Progenitor cell of endocrine pancreas (in vitro differentiated cells): ENCODE measurements at places on chromosomes 7 and 10.

GRCh38 chr10:101120884-101121653 is 10.0 kb upstream of the TLX1 start:
- DNase-seq: no peak

- DNase-seq: no peak
These were observed 170.0 kb downstream of the SLC25A13 start for GRCh38 chr7:96151889-96152288.

DNA sequence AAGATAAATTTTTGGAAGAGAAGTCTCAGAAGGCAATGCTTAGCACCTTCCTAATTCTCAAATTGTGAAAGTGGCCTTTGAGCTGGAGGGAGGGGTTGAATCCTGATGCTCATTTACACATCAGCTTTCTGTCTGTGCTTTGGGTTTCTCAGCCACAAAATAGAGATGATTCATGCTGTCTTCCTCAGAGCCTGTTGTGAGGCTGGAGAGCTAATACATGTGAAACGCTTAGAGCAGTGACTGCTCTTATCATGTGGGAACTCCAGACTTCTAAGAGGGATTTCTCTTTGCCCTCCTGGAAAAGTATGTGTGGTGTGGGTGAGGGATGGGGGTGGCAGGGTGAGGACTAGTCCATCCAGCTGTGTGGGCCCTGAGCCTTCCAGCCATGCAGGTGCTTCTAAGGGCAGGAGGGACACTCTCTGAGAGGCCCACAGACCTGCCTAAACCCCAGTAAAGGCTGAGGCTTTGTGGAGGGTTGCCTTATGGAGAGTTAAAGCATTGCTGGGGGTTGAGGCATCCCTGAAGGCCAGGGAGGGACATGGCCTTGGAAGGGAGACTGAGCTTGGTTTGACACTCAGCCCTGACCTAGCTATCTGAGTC is 4.8 kb upstream of the EVX1 start:
- DNase-seq: no peak

DNA sequence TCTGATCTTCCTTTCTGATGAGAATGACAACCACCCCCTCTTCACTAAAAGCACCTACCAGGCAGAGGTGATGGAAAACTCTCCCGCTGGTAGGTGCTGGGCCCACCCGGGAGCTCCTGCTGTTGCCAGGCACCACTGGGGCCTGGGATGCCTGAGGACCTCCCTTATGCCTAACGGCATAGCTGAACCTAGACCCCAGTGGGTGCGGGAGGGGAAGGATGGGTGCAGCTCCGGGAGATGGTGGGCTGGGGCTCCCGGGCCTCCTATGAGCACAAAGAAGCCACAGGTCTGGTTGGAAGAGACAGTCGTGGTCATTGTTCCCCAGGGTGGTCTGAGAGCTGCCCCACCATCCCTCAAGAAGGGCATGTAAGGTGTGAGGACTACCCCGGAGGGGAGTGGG is 15.6 kb upstream of the VSIR start:
- DNase-seq: no peak

- no peak for DNase-seq
These were observed 1.4 kb downstream of the CHST3 start for GRCh38 chr10:71965623-71966022.

GRCh38 chr10:63614371-63614891 is 93.2 kb downstream of the REEP3 start:
- DNase-seq: no peak

GRCh38 chr7:99473315-99473596 is 566 bp downstream of the ZNF789 start:
- DNase-seq: no peak

DNA sequence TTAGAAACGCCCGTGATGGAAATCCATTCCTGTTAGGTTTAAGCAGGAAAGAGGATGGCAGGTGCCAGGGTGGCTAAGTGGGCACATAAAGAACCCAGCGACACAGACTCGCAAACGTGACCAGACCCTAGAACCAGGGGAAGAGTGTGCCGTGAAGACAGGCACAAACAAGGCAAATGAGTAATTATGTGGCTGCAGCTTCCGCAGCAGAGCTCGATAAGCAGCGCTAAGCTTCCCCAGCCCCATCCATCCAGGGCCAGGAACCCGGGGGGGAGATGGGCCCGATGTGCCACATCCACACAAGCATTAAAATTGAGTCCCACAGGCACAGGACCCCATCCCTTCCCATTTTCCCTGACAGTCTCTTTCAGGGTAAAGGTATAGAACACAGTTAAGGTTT is 14.0 kb upstream of the ZFAND2A start:
- DNase-seq: no peak

DNA sequence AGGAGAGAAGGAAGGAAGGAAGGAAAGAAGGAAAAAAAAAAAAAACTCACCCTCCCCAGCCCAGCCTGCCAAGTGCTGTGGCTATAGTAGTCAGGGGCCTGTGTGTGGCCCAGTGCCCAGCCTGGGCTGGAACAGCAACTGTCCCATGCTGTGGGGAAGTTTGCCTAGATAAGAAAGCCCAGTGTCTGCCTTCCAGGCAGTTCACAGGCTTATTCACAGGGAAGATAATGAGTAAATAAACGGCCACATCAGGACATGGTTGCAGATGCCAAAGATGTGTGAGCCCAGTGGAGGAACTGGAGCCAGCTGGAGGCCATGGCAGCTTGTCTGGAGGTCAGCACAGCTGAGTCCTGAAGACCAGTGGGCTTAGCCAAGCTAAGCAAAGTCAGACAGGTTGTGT is 132.4 kb upstream of the FOXK1 start:
- DNase-seq: no peak

DNA sequence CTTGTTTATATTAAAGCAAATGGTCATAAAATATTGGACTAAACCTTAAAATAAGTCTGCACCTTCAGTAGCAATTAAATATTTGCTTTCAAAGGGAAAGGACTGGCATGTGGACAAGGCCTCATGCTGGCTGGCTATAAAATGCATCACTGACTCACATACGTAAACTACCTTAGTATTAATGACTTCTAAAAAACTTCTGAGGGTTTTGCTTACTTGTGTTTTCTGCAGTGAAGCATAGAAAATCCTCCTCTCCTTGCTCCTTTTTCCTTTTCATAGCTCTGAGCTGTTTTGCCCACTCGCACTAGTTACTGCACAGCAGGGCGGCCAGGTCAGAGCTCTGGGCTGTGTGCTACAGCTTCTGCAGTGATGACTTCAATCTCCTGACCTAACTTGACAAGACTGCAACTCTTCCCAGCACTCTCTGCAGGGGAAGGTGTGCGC is 82.3 kb downstream of the CUL2 start:
- DNase-seq: no peak

DNA sequence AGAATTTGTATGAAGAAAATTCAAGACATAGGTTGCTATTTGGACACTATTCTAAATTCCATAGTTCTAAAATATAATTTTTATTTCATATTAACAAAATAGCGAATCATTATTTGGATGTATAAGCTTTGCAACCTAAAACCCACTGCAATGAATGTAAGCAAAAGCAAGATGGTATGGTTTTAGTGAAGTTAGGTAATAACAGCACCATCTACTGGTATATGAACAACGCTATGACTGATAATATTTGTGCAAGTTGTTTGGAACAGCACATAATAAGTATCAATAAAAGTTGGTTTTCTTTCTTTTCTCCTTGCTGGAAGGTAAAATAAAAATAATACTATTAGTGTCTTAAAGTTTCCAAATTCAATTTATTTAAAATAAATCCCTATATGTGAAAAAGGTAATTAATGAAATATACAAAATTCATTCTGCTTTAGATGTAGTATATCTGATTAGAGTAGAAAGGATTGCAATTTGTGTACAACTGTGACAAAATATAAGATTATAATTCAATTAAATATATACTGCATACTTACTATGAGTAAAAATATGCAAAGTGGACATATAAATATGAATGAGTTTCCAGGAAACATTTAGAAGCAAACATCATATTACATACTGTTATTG is 79.0 kb upstream of the LSM8 start:
- no peak for DNase-seq

DNA sequence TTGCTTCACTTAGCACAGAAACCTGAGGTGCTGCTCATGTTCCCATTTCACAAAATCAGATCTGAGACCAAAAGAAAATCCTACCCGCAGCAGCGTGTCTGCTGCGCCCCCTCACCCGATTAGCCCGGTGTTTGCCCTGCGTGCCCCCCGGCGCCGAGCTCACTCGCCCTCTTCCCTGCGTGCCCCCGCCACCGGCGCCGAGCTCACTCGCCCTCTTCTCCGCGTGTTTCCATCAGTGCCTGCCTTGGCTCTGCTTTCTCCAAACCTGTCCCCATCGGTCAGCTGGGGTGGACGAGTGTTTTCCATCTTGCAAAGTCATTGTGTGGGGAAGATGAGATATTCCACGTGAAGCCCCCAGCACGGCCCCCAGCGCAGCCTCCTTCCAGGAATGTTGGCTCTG is 225.3 kb upstream of the PITRM1 start:
- DNase-seq: no peak

DNA sequence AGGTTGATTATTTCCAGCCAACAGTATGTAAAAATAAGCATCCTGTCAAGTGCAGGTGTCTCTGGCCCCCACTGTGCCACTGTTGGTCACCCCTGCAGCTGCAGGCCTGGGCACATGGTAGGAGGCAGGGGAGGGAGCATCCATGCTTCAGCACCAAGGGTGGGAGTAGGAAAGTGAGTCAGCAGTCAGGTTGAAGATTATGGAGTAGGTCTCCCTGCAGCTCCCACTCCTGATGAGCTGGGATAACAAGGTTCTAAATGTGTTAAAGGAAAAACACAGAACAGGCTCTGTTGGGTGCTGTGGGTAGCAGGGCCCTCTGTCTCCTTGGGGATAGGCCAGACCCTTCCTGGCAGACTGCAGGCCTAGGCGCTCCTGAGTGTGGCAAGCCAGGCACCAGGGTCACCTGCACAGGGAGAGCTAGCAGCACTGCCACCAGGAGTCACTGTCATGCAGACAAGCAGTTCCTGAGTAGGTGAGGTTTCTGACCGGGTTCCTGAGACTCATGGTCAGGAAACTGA is 59.3 kb downstream of the NUDCD3 start:
- no peak for DNase-seq

DNA sequence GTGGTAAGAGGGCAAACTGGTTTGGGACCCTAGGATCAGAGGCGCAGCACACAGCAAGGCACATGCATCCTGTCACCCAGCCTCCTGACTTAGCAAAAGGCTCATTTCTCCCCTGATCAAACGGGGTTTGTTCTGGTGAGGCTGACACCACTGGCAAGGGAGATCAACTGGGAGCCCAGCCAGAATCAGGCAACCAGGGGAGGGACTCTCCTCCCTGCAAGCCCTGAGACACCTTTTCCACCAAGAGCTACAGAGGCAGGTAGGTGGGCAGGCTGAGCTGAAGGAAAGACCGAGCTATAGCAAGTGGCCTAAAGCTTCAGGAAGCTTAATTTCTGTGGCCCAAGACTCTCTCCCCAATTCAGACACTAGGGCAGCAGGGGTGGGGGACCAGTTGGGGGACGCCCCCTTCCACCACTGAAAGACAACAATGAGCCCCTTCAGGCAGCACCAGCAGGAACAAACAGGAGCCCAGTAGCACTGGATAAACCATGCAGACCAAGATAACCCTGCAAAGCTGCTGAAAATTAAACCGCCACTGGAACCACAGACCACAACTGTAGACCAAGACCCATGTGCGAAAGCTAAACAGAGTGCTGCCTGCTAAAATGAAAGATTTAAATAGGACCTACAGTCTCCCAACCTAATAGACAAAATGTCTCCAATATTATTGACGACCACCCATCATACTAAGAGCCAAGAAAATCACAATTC is 27.1 kb upstream of the SAR1A start:
- DNase-seq: no peak

GRCh38 chr10:115539142-115539762 is 446.1 kb downstream of the ATRNL1 start:
- DNase-seq: no peak

DNA sequence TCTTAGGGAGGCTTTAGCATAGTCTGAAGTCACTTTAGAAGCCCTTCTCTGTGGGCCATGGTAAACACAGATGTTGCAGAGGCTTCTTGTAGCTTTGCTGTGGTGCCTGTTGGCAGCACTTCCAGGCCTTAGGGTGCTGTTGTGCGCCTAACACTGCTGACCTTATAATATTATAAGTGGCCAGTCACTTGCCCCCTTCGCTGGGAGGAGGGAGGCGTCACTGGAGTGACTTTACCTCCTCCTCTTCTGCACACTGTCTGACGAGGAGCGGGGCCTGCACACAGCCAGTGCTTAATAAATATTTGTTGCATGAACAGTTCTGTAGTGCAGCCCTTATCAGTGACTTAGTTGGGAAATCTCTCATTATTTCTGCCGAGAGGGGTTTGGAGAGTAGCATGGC is 63.3 kb downstream of the WDR37 start:
- no peak for DNase-seq

DNA sequence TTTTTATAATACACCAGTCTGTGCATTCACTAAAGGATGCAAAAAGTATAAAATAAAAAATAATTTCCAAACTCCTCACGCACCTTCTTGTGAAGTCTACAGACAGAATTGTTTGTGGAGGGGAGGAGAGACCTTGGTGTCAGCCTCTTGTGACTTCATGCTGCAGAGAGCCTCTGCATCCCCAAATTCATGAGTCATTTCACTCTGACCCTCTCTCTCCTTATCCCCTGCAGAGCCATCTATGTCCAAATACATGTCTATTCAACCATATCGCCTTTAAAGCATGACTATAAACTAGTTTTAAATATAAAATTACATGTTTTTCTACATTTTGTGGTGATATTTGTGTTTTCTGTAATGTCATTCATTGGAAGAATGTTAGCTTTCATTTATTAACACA is 6.0 kb downstream of the CREB5 start:
- no peak for DNase-seq

- DNase-seq: no peak
These were observed 13.9 kb downstream of the BUD31 start for GRCh38 chr7:99422625-99423024.

GRCh38 chr10:13092291-13093102 is 7.5 kb upstream of the OPTN start:
- no peak for DNase-seq

DNA sequence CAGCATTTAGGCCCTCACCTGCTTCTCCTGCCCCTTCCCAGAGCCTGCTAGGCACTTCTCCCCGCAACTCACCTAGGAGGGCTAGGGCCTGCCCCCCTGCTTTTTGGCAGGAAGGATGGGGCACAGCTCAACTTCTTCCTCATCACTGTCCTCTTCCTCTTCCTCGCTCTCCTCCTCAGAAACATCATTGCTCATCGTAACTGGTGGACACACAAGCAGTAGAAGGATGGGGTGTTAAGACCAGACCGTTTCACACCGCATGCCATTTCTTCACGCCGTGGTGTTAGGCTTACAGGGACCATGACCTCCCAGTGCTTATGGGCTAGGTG is 1.6 kb downstream of the NPM3 start:
- no peak for DNase-seq

DNA sequence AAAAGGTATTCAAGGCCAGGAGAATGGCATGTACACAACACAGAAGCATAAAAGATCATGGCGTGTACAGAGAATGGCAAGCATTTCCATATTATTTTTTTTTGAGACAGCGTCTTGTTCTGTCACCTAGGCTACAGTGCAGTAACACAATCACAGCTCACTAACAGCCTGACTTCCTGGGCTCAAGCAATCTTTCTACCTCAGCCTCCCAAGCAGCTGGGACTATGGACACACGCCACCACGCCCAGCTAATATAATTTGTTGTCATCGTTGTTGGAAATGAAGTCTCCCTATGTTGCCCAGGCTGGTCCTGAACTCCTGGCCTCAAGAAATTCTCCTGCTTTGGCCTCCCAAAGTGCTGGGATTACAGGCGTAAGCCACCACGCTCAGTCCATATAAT is 27.3 kb downstream of the ANXA7 start:
- DNase-seq: no peak
